ENCODE measurements at places on chromosomes 5 and 9.
A peak's percentile ranks its signal among the peaks of the same experiment; 100 is the strongest.

GRCh38 chr5:173864126-173865050 lies 23.8 kb upstream of the CPEB4 start:
- DNase-seq, result peak; percentile 56

GRCh38 chr5:174311121-174311520 lies 265.6 kb downstream of the NSG2 start:
- no peak for DNase-seq

DNA sequence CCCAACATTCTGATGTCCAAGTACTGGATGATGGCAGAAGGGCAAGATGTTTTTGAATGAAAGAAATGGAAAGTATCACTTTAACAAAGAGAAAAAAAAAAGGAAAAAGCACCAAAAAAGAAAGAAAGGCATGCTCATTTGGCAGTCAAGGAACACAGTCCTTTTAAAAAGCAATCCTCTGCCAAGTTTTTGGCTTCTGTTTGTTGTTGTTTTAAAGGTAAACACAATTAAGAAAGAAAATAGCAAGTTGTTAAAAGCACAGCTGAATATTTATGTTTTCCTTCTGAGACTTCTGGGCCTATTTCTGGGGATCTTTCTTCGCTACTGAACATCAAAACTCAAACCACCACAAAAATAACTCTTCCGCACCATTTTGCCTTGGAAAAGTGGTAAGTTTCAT lies 162.1 kb downstream of the TRPM3 start:
- DNase-seq, result no peak

DNA sequence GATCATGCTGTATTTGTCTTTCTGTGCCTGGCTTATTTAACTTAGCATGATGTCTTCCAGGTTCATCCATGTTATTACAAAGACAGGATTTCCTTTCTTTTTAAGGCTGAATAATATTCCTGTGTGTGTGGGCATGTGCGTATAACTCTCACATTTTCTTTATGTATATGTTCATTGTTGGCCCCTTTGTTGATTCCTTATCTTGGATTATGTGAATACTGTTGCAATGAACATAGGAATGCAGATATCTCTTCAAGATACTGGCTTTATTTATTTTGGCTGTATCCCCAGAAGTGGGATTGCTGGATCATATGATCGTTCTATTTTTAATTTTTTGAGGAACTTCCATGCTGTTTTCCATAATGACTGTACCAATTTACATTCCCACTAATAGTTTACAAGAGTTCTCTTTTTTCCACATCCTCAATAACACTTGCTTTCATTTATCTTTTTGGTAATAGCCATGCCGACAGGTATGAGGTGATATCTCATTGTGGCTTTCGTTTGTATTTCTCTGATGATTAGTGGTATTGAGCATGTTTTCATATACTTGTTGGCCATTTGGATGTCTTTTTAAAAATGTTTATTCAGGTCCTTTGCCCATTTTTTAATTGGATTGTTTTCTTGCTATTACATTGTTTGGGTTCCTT lies 38.0 kb downstream of the CREBRF start:
- DNase-seq, result no peak

DNA sequence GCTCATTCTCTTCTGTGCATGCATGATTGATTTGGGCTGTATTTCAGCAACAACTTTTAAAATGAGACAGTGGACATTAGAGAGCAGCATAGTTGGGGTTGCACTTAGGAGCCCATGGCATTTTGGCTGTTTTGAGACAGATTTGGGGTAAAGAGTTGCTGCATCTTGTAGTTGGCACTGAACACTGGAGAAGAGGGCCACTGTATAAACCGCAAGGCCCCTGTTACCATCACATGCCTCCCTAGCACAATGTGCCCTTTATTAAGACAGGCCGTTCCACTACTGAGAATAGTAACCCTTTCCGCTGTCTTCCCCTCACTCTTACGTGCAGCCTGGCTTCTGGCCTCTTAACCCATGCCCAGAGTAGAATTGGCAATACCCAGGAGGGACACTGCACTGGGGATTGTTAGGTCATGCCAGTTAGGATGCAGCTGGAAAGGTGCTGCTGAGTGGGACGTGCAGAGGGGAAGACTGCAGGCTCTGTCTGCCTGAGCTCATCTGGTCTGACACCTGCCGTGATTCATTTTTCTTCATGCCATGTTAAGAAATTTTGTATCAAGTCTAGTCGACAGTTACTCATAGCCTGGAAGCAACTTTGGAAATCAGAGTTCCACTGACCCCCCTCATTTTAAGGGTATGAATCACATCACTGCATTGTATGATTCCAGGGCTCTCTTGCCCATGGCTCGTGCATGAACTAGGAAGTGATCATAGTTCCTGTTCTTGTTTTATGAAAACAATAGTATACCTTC lies 146.9 kb upstream of the DMRT1 start:
- no peak for DNase-seq

GRCh38 chr5:103435136-103435889 lies 127.3 kb downstream of the NUDT12 start:
- no peak for DNase-seq

DNA sequence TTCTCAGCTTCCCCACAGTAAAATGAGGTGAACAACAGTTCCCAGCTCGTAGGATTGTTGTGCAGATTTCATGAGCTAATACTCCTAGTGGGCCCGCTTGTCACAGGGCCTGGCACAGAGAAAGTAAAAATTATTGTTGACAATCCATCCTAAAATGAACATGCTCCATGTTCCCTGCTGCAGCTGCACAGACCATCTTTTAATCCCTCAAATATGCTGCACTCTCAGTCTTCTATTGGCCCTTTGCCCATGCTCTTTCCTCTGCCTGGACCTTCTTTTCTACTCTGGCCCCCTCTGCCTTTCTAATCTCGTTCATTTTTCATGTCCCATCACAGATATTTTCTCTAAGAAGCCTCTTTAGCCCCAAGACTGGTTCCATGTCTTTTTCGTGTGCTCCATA lies 117.7 kb upstream of the NR3C1 start:
- no peak for DNase-seq

GRCh38 chr5:35129921-35130485 lies 82.3 kb upstream of the AGXT2 start:
- DNase-seq, result no peak

DNA sequence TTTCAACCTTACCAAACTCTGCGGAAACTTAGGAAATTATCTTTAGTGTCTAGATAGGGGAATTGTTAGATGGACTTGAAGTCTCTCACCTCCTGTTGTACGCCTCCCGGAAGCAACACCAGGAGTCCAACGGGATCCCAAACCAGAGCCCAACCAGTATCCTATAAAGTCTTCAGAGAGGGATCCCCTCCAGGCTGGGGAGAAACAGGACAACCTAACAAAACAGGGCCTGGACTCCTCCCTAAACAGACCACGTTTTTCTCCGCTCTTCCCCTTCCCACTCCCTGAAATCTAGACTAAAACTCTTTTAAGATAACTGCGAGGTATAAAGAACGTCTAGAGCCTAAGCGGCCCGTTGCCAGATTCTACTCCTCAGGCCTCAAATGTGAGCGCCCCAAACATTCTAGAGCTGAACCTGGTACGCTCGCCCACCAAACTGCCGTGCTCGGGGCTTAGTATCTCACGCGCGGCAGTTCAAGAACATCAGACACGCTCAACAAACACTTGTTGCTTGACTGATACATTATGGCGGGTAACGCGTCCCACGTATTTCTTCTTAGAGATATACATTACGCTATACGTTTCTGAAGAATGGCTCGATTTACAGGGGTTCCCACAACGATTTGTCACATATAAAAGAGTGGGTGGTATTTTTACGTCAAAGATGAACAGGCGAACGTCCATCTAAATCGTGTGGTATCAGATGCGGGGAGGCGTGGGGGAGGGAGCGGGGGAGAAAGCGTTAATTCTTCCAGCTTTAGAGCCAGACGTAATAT lies 663 bp upstream of the SMIM27 start:
- DNase-seq, result no peak

DNA sequence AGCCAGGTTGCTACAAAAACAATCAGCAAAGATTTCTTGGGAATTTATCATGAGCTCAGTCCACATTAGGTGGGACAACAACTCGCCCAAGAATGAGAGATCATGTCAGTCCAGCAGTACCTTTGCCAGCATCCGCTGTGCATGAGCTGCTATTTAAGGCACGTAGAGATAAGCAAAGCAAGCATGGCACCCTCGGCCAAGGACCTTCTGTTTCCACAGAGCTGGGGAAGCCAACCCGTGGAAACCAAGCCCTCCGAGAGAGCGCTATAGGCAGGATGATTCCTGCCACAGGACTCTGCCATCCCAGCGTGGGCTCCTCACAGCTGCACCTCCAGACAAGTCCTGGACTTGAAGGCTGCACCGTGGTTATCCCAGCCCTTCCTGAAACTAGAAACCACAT lies 189.5 kb upstream of the PPP1R26 start:
- DNase-seq, result no peak

DNA sequence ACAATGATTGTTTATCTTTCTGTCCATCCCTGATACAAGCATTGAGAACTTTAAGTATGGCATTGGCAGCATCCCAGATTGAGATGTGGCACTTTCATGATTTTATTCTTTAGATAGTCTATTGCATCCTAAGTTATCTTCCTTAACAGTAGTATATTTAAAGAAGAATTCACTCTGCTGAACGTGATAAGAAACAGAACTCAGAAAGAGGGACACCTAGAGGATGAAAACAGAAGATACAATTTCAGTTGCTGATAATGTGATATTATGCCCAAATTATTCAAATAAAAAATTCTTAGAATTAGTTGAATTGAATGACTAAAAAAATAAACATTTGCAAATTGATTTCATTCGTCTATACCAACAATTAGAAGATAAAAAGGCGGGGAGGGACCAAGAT lies 218.1 kb upstream of the DMRTA1 start:
- no peak for DNase-seq

DNA sequence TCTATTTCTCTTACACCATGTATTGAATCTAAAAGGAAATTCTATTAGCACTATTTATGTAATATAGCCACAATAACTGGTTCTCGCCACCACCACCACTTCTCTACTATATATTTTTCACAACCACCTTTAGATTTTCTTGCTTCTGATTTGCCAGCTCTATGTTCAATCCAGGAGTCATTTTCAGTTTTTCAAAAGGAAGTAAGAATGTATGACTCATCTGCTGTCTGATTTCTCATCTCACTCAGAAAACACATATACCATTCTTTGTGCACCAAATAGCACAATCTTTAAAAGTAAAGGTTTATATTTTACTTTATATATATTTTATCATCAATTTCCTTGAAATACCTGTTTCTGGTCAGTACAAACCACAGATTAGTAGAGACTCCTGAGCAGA lies 1127.5 kb downstream of the TAF11L14 start:
- no peak for DNase-seq

- DNase-seq, result peak; percentile 57
Measured at GRCh38 chr9:98944057-98944733, 488 bp downstream of the COL15A1 start.

GRCh38 chr5:57219386-57219785 lies 45.5 kb downstream of the GPBP1 start:
- DNase-seq, result no peak

GRCh38 chr5:51618234-51618633 lies 235.0 kb downstream of the ISL1 start:
- DNase-seq, result no peak

DNA sequence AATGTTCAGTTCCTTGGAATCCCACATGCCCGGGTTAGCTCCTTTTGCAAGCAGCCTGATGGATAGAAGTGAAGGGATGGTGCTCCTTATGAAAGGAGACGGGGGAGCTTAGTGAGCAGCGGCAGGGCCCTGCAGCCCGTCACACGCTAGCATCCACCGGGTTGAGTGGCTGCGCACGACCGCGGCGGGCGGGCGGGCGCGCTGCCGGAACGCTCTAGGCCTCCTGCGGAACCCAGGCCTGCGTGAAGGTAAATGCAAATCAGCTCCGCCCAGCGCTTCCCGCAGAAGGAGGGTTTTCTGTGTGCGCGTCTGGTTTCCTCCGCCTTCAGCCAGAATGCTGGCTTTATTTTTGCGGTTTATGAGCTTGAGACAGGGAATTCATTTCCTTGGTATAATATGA lies 19.8 kb downstream of the IL12B start:
- DNase-seq, result peak; percentile 78

GRCh38 chr5:143806579-143806978 lies 5.4 kb upstream of the HMHB1 start:
- DNase-seq, result no peak

DNA sequence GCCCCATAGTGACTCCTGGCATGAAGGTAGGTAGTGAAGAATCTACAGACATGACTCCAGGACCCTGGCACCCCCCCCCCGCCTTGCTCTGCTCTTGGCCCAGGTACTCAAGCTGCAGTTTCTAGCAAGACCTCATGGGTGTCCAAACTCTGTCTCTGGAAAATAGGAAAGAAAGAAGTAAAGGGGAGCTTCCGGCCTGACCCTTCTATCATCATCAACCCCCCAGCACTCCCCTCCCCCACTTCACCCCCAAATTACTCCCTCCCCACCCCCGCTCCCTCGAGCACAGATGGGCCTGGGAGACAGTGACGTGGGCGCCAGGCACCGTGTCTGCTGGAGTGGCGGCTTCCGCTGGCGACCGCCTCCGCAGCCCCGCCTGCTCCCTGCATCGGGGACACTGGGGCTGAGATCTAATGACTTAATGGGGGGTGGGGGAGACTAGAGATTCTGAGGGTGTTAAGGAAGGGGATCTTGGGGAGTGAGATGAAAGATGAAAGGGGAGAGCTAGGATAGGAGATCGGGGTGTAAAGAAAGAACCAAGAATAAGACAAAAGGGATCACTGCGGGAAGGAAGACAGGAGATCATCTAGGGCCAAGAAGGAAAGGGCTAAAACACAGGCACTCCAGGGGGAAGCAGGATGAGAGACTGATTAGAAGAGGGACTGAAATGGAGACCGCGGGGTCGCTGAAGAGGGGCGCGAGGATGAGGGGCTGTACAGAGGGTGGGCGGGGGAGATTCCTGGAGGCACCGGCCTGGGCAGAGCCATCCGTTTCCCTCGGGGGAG lies 1.1 kb upstream of the DNAJB5 start:
- DNase-seq, result peak; percentile 67

DNA sequence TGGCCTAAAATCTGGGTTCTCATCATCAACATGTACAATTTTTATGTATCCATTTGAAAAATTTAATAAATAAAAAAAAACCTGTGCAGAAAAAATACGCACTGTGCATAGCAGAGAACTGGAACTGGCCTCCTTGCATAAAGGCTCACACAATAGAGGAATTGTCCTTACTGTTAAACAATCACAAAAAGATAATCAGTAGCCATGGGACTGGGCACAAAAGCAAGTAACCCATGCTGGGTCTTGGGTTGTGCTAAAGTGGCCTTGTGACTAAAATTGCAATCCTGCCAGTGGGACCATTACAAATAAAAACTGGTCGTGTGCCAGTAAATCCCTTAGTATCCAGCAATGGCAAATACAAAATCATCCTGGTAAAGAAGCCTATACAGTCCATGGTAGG lies 1646.6 kb downstream of the MAT2B start:
- DNase-seq, result no peak
